ENCODE measurements at places on chromosomes 6 and 20. TPM values are rescaled to one million over a fixed set of nuclear protein-coding genes. Genes with fewer than 3 reads are reported as not detected.

- H3K36me3 ChIP-seq = no peaks in the 10 kb centered on the region
- H3K4me1 ChIP-seq = peaks cover 31% of the 10 kb centered on the region
- H3K27ac ChIP-seq = no peak overlapping the region
Measured at GRCh38 chr6:150717419-150717818, 117.7 kb downstream of the PLEKHG1 start.

- no peak overlapping the region for H3K27ac ChIP-seq
- H3K4me1 ChIP-seq = no peaks in the 10 kb centered on the region
- no peaks in the 10 kb centered on the region for H3K27me3 ChIP-seq
- peaks cover 7% of the 10 kb centered on the region for H3K36me3 ChIP-seq
- H3K4me3 ChIP-seq = no peak overlapping the region
Measured at GRCh38 chr6:148681666-148682065, 65.2 kb upstream of the UST start.

- H3K4me1 ChIP-seq = peaks cover 9% of the 10 kb centered on the region
- no peaks in the 10 kb centered on the region for H3K27me3 ChIP-seq
- H3K27ac ChIP-seq = no peak overlapping the region
- H3K36me3 ChIP-seq = no peaks in the 10 kb centered on the region
Measured at GRCh38 chr6:109321752-109322151, 60.5 kb downstream of the CD164 start.

DNA sequence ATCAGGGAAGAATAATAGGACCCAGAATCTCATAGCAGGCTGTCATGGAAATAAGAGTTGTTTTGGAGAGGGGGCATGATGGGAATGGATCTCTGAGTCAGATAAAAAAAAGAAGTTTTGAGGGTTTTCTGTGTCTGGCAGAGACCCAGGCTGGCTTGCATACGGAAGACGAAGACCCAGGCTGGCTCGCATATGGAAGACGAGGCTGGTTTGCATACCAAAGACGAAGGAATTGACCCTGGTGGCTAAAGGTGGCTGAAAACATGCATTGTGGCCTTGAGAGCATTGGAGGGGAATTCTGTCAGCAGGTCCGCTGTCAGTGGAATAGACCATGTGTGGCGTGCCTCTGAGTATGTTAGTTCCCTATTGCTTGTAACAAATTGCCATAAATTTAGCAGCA, 335.1 kb downstream of the BTBD3 start:
- H3K36me3 ChIP-seq = no peaks in the 10 kb centered on the region
- H3K4me1 ChIP-seq = peaks cover 26% of the 10 kb centered on the region
- H3K4me3 ChIP-seq = no peak overlapping the region
- H3K27me3 ChIP-seq = no peaks in the 10 kb centered on the region

DNA sequence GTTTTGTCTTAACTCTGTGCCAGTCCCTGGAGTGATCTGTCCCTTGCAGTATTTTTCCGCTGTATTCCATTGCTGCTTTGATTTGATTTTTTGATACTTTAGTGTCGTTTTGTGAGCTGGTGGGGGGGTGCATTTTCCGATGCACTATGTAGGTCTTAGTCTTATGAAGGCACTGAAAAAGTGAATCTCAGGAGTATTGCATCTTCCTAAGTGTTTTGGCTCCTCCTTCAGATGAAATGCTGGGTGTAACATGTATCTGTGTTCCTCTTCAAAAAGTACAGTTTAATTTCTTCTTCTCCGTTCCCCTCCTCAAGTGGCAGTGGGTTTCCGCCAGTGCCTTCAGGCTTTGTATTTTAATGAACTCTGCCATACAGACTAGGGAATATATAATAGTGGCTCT, 580.7 kb upstream of the GJE1 start:
- DNase-seq = no peak
- peaks cover 10% of the 10 kb centered on the region for H3K4me1 ChIP-seq
- no peak overlapping the region for H3K27ac ChIP-seq
- H3K36me3 ChIP-seq = peaks cover 40% of the 10 kb centered on the region

DNA sequence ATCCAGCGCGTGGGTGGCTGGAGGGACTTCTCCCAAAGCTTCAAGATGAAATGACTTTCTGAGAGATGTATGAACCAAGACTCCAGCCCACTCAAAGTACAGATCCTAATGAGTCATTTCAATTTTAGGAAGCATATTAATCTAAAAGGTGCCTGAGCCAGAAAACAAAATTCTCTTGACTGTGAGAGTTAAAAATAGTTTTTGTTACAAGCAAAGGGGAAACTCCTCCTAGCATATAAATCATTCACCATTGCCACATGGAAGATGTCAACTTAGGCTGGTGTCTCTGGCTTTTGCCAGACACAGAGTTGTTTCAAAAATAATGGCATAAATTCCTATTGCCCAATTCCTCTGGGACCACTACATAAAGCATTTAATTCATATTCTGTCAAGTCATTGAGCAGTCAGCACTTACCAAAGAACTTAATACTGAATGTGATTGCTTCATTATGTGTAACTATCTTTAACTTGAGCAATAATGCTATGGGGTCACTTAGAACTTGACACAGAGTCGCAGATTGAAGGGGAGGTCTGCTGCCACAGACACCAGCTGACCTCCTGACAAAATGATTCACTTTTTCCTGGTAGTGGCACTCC, 280.6 kb downstream of the SLC35F1 start:
- H3K4me1 ChIP-seq = peaks cover 12% of the 10 kb centered on the region
- no peak for DNase-seq
- no peak overlapping the region for H3K27ac ChIP-seq
- H3K4me3 ChIP-seq = no peak overlapping the region
- no peaks in the 10 kb centered on the region for H3K36me3 ChIP-seq

- H3K36me3 ChIP-seq = no peaks in the 10 kb centered on the region
- H3K27ac ChIP-seq = peak overlapping the region; percentile 14
- no peak overlapping the region for H3K4me3 ChIP-seq
- DNase-seq = no peak
- no peaks in the 10 kb centered on the region for H3K27me3 ChIP-seq
Measured at GRCh38 chr20:47419953-47420514, 63.5 kb upstream of the ZMYND8 start.

DNA sequence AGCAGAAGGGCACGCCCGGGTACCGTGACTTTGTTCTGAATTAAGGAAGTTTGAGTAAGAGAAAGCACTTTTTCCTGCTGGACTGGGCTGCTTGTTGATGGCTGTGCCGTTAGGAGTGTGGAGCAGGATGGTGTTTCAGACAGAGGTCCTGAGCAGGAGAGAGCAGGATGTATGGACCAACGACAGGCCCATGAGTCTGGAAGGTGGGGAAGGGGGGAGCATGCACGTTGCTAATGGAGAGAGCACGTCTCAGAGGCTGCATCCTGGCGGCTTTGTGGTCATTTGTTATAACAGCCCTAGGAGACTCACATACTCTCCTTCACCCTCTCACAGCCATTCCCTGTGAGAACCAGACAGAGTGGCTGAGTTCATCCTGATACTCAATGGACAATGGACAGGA, 56.8 kb downstream of the PHACTR3 start:
- peaks cover 55% of the 10 kb centered on the region for H3K27me3 ChIP-seq
- no peak overlapping the region for H3K27ac ChIP-seq
- H3K4me1 ChIP-seq = no peaks in the 10 kb centered on the region
- peaks cover 27% of the 10 kb centered on the region for H3K36me3 ChIP-seq
- no peak for DNase-seq

- H3K36me3 ChIP-seq = no peaks in the 10 kb centered on the region
- DNase-seq = no peak
- no peak overlapping the region for H3K4me3 ChIP-seq
- H3K4me1 ChIP-seq = peaks cover 9% of the 10 kb centered on the region
- H3K27me3 ChIP-seq = no peaks in the 10 kb centered on the region
- no peak overlapping the region for H3K27ac ChIP-seq
Measured at GRCh38 chr6:37230104-37230503, 27.5 kb upstream of the TBC1D22B start.

- DNase-seq = no peak
- H3K27ac ChIP-seq = peak overlapping the region; percentile 42
- peaks cover 47% of the 10 kb centered on the region for H3K36me3 ChIP-seq
- no peaks in the 10 kb centered on the region for H3K27me3 ChIP-seq
- peaks cover 26% of the 10 kb centered on the region for H3K4me1 ChIP-seq
Measured at GRCh38 chr20:50903353-50904051, 27.7 kb downstream of the ADNP start.

DNA sequence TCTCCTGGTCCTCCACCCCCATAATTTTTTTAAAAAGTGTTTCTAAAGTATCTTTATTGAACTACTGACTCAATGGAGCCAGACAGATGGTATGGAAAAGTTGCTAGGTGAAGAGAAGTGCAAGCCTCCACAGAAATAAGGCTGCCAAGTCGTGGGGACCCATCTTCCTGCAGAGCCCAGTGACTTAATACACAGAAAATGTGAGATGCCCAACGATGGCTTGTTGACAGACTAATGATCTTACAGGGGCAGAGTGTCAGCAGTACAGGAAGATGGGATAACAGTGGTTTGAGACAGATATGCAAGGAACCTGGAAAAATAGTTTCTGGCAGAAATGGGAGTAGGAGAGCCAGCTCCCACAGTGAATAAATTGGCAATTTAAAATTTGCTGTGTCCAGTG, 43.3 kb downstream of the FYN start:
- DNase-seq = no peak
- no peak overlapping the region for H3K4me3 ChIP-seq
- H3K36me3 ChIP-seq = no peaks in the 10 kb centered on the region
- H3K27me3 ChIP-seq = no peaks in the 10 kb centered on the region
- peak overlapping the region; percentile 12 for H3K27ac ChIP-seq

GRCh38 chr6:84671183-84671582, 93.2 kb downstream of the TBX18 start:
- H3K4me3 ChIP-seq = no peak overlapping the region
- no peaks in the 10 kb centered on the region for H3K36me3 ChIP-seq
- no peak for DNase-seq

GRCh38 chr6:108546079-108547049, 14.4 kb upstream of the FOXO3 start:
- H3K4me3 ChIP-seq = no peak overlapping the region
- H3K27ac ChIP-seq = no peak overlapping the region
- peaks cover 12% of the 10 kb centered on the region for H3K4me1 ChIP-seq

GRCh38 chr20:45860560-45861220, 3.3 kb downstream of the ZSWIM3 start:
- H3K4me3 ChIP-seq = no peak overlapping the region
- H3K4me1 ChIP-seq = peaks cover 31% of the 10 kb centered on the region
- H3K27ac ChIP-seq = no peak overlapping the region
- DNase-seq = no peak

GRCh38 chr6:109014606-109015005, 80.0 kb downstream of the SESN1 start:
- no peaks in the 10 kb centered on the region for H3K36me3 ChIP-seq
- no peak for DNase-seq
- H3K27me3 ChIP-seq = no peaks in the 10 kb centered on the region

- no peak overlapping the region for H3K4me3 ChIP-seq
- 0 out of 2 replicates have a peak, but pooled peaks cover 1% of the 10 kb centered on the region for H3K27me3 ChIP-seq
- no peak overlapping the region for H3K27ac ChIP-seq
Measured at GRCh38 chr6:85747666-85748065, 105.0 kb upstream of the SYNCRIP start.

DNA sequence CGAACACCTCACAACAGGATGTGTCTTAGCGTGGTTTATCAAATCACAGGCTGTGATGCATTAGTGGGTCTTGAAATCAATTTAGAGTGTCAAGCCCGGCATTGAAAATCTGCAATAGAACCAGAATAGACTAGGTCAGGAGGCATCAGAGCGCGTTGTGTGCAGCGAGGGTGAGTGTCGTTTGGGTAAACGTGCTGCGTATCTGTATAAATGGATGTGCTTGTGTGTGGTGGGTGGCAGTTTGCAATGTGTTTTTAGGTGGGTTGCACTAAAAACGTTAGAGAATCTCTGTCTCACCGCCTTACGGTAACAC, 121.0 kb upstream of the SULF2 start:
- H3K4me1 ChIP-seq = peaks cover 24% of the 10 kb centered on the region
- H3K4me3 ChIP-seq = no peak overlapping the region
- no peaks in the 10 kb centered on the region for H3K36me3 ChIP-seq
- no peaks in the 10 kb centered on the region for H3K27me3 ChIP-seq
- DNase-seq = no peak

- H3K27me3 ChIP-seq = no peaks in the 10 kb centered on the region
- H3K36me3 ChIP-seq = no peaks in the 10 kb centered on the region
- no peaks in the 10 kb centered on the region for H3K4me1 ChIP-seq
- no peak overlapping the region for H3K4me3 ChIP-seq
- DNase-seq = no peak
Measured at GRCh38 chr6:154653385-154653784, 79.8 kb upstream of the SCAF8 start.

GRCh38 chr20:62409931-62410745, 3.1 kb upstream of the CABLES2 start:
- no peaks in the 10 kb centered on the region for H3K36me3 ChIP-seq
- peak; percentile 76 for DNase-seq
- peaks cover 5% of the 10 kb centered on the region for H3K27me3 ChIP-seq
- peaks cover 9% of the 10 kb centered on the region for H3K4me1 ChIP-seq
- no peak overlapping the region for H3K4me3 ChIP-seq
- H3K27ac ChIP-seq = no peak overlapping the region

- H3K4me3 ChIP-seq = no peak overlapping the region
- H3K36me3 ChIP-seq = no peaks in the 10 kb centered on the region
- no peak overlapping the region for H3K27ac ChIP-seq
- 0 out of 2 replicates have a peak, but pooled peaks cover 3% of the 10 kb centered on the region for H3K4me1 ChIP-seq
- H3K27me3 ChIP-seq = no peaks in the 10 kb centered on the region
Measured at GRCh38 chr6:132763269-132763668, 5.6 kb upstream of the VNN2 start.

- no peaks in the 10 kb centered on the region for H3K4me1 ChIP-seq
- H3K27ac ChIP-seq = no peak overlapping the region
- DNase-seq = no peak
- H3K36me3 ChIP-seq = no peaks in the 10 kb centered on the region
- H3K27me3 ChIP-seq = peaks cover 39% of the 10 kb centered on the region
- H3K4me3 ChIP-seq = no peak overlapping the region
Measured at GRCh38 chr20:46176739-46177378, 58.7 kb downstream of the CD40 start.

- no peaks in the 10 kb centered on the region for H3K36me3 ChIP-seq
- peaks cover 41% of the 10 kb centered on the region for H3K4me1 ChIP-seq
- no peak for DNase-seq
- peaks cover 12% of the 10 kb centered on the region for H3K27me3 ChIP-seq
- no peak overlapping the region for H3K27ac ChIP-seq
- H3K4me3 ChIP-seq = no peak overlapping the region
Measured at GRCh38 chr6:89500611-89501010, 67.7 kb downstream of the ANKRD6 start.

The TJAP1 gene
- 40.8 TPM for total RNA-seq

The RSPO3 gene
- not detected for total RNA-seq

The KIF25 gene
- 1.1 TPM for total RNA-seq

The GPR6 gene
- not detected for total RNA-seq

The SYCP2 gene
- total RNA-seq = 0.69 TPM

The MAS1 gene
- 0.68 TPM for total RNA-seq

The LY86 gene
- 0.16 TPM for total RNA-seq

The ZKSCAN8 gene
- total RNA-seq = 21.7 TPM

The PCK1 gene
- 0.17 TPM for total RNA-seq

The ZNF334 gene
- total RNA-seq = 18.7 TPM

The ERVFRD-1 gene
- total RNA-seq = not detected

The XKR7 gene
- 2.3 TPM for total RNA-seq

The ATP6V1G2 gene
- total RNA-seq = 2.7 TPM

Data from WTC11 (cell line).